ENCODE measurements at places on chromosomes 12 and 14.

- no peak for DNase-seq
Observed at GRCh38 chr12:47894652-47895051, 10.1 kb downstream of the VDR start.

- no peak for DNase-seq
Observed at GRCh38 chr12:129483111-129483893, 420.5 kb downstream of the TMEM132D start.

DNA sequence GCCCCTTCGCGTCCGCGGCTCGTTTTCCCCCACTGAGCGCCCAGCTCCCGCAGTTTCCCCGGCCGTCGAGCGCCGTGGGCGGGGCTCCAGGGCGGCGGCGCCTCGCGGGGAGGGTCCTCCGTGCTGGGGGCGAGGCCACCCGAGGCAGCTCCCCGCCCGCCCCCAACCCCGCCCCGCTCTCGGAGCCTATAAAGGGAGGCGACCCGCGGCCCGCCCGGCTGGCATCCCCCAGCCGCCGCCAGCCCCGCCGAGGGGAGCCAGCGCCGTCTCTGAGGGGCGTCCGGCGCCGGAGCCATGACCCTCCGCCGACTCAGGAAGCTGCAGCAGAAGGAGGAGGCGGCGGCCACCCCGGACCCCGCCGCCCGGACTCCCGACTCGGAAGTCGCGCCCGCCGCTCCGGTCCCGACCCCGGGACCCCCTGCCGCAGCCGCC lies at the start of gene TAMALIN:
Gene TAMALIN (plus strand): TSS at position 221 of the 432 bp plus-strand sequence. CDS start 74 bp downstream, at position 295.
- DNase-seq: peak; percentile 85

DNA sequence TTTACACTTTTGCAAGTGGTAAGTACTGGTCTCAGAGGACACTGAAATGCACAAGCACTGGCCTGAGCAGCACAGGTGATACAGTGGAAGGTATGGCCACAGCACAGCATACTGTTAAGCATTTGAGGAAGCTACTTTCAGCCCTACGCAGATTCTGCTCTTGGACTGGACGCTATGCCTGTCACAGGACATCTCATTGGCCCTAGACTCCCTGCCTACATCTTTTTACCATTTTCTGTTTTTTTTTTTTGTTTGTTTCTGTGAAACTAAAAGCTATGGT lies 144.2 kb upstream of the ABCD2 start:
- DNase-seq: no peak

- DNase-seq: peak; percentile 64
Observed at GRCh38 chr14:106506881-106507305, 980.5 kb downstream of the TMEM121 start.

- no peak for DNase-seq
Observed at GRCh38 chr12:110741341-110742095, 1.2 kb downstream of the PPP1CC start.

DNA sequence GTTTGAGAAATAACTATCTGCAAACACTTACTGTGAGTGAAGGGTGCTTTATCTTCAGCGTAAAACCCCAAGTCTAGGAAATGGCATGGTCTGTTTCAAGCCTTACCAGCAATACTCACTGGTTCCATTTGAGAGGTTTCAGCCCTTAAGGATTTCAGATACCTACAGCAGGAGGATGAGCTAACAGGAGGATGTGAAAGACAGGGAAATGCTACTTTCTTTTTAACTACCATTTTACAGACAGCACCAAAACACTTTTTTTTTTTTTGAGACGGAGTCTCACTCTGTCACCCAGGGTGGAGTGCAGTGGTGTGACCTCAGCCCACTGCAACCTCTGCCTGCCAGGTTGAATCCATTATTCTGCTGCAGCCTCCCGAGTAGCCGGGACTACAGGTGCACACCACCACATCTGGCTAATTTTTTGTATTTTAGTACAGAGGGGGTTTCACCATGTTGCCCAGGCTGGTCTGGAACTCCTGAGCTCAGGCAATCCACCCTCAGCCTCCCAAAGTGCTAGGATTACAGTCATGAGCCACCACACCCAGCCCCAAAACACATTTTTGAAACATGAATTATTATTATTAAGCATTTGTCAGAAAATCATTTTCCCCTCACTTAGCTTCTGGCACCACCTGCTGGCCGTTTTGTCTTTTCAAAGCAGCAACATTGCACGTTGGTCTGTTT lies 4.6 kb downstream of the MTRFR start:
- peak; percentile 76 for DNase-seq

DNA sequence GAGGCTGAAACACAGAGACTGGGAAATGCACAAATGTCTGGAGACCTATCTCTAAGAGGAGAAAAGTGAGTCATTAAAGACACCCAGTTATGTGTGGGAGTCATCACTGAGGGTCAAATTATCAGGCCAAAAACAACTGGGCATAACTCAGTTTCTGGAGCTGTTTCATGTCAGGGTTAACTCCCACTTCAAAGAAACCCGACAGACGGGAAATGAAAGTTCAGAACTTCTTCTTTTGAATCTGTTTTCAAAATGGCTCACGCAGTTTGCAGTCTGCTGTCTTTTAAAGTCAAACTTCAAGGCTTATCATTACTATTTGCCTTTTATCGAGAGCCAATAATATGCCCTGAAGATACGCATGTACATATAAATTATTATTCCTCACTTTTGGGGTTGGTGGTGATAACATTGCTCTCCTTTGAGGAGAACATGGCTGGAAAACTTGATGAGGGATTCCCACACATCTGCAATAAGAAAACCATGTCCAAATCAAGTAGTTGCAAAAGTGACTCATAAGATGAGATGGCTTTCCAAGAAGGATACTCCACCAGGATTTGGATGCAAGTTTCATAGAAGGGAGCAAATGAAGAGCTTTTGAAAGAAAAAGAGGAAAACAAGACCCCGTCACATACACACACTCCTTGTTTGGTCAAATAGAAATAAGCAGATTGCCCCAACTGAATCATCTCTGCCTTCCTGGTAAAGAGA lies 341.4 kb downstream of the ADAMTS20 start:
- DNase-seq: no peak

GRCh38 chr12:21939435-21939834 lies 1.8 kb downstream of the ABCC9 start:
- DNase-seq: no peak
